Type B pancreatic cell (in vitro differentiated cells): ENCODE measurements at places on chromosomes 7 and 10. TPM values are rescaled to one million over a fixed set of nuclear protein-coding genes. Genes with fewer than 3 reads are reported as not detected.

The ADCYAP1R1 gene
- 0.24 and 2.8 TPM in 2 replicates for total RNA-seq

The SLC18A2 gene
- total RNA-seq, result 1.8 and 2.7 TPM in 2 replicates

The HOXA4 gene
- total RNA-seq, result 28.5 and 37.6 TPM in 2 replicates

The ASAH2B gene
- 3.7 and 6.0 TPM in 2 replicates for total RNA-seq

The HHEX gene
- 6.6 and 6.7 TPM in 2 replicates for total RNA-seq

The SPDYE5 gene
- total RNA-seq, result not detected in 2 replicates

DNA sequence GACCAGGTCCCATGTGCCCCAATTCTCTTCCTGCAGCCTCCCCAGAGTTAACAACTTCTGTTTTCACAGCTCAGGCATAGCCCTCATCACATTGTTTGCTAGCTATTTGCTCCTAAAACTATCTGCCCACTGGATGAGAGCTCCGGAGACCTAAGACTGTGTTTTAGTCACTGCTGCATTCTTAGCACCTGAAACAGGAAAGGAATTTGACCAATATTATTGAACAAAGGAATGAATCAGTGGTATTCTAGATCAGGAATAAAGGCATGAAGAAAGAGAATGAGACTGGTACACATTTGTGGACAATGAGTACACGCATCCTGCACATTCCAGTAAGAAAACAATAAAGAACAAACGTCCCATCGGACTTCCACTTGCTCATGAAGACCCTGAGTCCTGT lies 54.8 kb downstream of the PPP1R17 start:
- H3K27me3 ChIP-seq, result peaks cover 53% of the 10 kb centered on the region
- no peak for DNase-seq
- no peak overlapping the region for H3K27ac ChIP-seq
- H3K4me3 ChIP-seq, result no peak overlapping the region

DNA sequence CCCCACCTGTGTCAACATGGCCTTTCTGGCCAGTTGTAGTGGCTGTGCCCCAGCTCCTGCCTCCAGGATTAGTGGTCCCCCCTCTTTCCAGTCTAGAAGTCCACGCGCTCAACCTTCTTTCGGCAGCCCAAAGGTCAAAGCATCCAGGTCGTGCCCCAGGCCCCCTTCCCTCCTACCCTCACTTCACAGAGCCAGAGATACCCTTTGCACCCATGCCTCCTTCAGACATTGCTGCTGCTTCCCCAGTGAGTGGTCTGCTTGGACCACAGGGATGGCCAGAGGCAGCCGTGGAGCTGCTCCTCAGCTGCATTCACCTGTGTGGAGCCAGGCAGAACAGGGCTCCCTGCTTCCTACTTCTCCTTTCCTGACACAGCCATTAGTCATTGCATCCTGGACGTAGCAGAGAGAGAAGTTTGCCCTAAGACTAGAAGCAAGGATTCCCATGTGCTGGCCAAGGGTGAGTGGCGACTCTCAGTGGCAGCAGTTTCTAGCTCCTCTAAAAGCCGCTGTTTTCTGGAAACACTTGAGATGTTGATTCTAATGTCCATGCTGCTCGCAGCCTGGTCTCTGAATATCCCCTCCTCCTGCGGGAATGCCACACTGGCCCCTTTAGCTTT lies 243.1 kb upstream of the SHH start:
- peaks cover 7% of the 10 kb centered on the region for H3K27me3 ChIP-seq
- H3K27ac ChIP-seq, result no peak overlapping the region
- DNase-seq, result no peak

- DNase-seq, result no peak
- H3K36me3 ChIP-seq, result no peaks in the 10 kb centered on the region
- H3K27me3 ChIP-seq, result no peaks in the 10 kb centered on the region
- no peak overlapping the region for H3K4me3 ChIP-seq
These were observed 56.3 kb downstream of the CCNY start for GRCh38 chr10:35392482-35393228.

DNA sequence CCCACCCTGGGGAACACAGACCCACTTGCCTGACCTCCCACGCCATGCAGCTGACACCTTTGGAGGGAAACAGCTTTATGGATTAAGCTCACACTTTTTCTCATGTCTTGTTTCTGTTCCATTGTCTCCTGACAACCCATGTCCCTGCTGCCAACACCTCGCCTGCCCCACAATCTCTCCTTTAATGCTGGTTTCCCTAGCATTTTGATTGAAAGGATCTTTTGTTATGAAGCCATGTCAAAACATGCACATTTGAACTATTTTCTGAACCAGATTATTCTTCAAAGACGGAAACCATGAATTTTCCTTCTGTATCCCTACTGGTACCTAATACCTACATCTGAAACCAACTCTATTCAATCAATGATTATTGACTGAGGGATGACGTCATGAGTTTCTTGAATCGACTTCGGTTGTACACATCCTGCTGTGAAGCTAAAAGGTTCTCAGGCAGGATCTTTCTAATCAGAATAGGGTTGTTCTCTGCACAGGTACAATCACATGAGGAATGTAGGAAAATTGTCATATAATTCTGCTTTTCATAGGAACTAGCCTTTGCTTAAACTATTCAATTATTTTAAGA lies 106.2 kb upstream of the NEBL start:
- H3K27ac ChIP-seq, result no peak overlapping the region
- H3K27me3 ChIP-seq, result no peaks in the 10 kb centered on the region
- DNase-seq, result no peak
- H3K4me3 ChIP-seq, result no peak overlapping the region
- H3K36me3 ChIP-seq, result no peaks in the 10 kb centered on the region
- peaks cover 4% of the 10 kb centered on the region for H3K4me1 ChIP-seq

DNA sequence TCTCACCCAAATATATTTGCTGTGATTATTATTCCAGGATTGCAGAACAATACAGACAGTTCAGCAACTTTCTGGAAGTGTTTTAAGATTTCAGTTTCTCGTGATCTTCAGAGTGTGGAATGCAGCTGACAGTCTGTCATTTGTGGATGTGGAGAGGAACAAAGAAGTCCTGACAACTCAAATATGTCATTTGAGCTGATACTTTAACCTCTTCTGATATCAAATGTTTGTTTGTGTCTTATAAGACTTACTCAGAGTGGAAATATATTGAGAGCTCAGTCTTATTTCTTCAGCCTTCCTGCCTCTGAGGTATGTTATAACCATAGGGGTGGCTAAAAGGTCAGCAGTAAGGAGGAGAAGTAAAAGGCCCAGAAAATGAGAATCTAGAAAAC lies 96.4 kb downstream of the OSBPL3 start:
- H3K36me3 ChIP-seq, result no peaks in the 10 kb centered on the region
- no peak overlapping the region for H3K27ac ChIP-seq
- H3K4me3 ChIP-seq, result no peak overlapping the region
- H3K4me1 ChIP-seq, result peaks cover 25% of the 10 kb centered on the region

GRCh38 chr7:10644849-10645248 lies 328.8 kb upstream of the PHF14 start:
- H3K4me1 ChIP-seq, result no peaks in the 10 kb centered on the region
- DNase-seq, result no peak
- no peak overlapping the region for H3K4me3 ChIP-seq
- H3K27me3 ChIP-seq, result no peaks in the 10 kb centered on the region

DNA sequence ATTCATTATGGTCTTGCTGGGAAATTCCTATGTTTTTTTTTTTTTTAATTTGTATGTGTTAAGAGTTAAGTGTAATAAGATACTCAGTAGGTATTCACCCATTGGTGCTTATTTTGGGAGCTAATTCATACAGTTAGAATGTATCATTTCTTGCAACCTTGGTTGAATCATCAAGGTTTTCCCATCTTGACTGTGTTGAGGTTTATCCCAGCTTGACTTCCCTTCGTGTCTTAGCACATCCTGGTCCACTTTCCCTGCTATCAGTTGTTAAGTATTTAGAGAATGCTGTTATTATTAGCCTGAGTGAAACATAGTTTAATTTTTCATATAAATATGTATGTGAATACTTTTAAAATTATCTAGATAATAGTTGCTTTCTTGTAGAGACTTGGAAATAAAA lies 20.8 kb downstream of the RALA start:
- peaks cover 13% of the 10 kb centered on the region for H3K4me1 ChIP-seq
- DNase-seq, result no peak
- H3K27me3 ChIP-seq, result no peaks in the 10 kb centered on the region
- peaks cover 4% of the 10 kb centered on the region for H3K36me3 ChIP-seq

- H3K27ac ChIP-seq, result no peak overlapping the region
- DNase-seq, result no peak
- no peaks in the 10 kb centered on the region for H3K4me1 ChIP-seq
- no peaks in the 10 kb centered on the region for H3K36me3 ChIP-seq
These were observed 468.0 kb upstream of the ZMIZ1 start for GRCh38 chr10:78600740-78601139.

DNA sequence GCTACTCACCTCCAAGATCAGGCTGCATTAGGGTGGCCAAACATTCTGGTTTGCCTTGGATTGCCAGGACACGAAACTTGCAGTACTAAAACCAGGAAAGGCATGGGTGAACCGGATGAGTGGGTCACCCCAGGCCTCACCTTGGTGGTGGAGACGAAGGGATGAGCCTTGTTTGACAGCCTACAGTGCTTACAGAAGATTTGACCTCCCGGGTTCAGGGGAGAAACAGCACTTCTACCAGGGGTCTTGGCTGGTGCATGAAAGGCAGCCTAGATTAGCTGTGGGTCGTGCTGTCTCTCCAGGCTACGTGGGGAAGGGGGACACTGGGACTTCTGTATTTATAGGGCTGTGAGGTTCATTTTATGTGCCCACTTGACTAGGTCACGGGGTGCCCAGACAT lies 469.8 kb downstream of the PLXNA4 start:
- no peak overlapping the region for H3K27ac ChIP-seq
- H3K27me3 ChIP-seq, result no peaks in the 10 kb centered on the region
- DNase-seq, result no peak
- peaks cover 4% of the 10 kb centered on the region for H3K4me1 ChIP-seq

DNA sequence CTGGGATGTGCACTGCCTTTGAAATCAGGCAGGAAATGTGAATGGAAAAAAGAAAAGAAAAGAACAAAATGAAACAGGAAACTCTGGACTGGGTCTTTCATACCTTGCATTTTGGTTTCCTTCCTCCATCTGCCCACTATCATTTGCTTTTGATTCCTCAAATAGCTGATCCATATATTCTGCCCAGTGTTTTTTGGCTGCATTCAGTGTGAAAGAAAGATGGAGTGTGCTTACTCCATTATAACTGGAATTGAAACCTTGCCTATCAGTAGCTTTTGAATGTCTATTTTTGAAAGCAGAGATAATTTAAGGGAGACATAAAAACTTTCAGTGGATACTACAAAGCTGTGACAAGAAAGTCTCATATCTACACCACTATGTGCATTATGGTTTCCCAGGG lies 64.1 kb upstream of the ASAH2 start:
- H3K4me1 ChIP-seq, result no peaks in the 10 kb centered on the region
- no peak for DNase-seq
- no peak overlapping the region for H3K4me3 ChIP-seq

- H3K27me3 ChIP-seq, result peaks cover 27% of the 10 kb centered on the region
- H3K27ac ChIP-seq, result peak overlapping the region; percentile 33
- H3K4me1 ChIP-seq, result peaks cover 19% of the 10 kb centered on the region
These were observed 58.6 kb downstream of the TPK1 start for GRCh38 chr7:144777005-144777839.

- no peaks in the 10 kb centered on the region for H3K36me3 ChIP-seq
- H3K4me1 ChIP-seq, result peaks cover 4% of the 10 kb centered on the region
- DNase-seq, result no peak
- H3K4me3 ChIP-seq, result no peak overlapping the region
These were observed 184.7 kb downstream of the DGKB start for GRCh38 chr7:14717816-14718215.

- H3K4me3 ChIP-seq, result no peak overlapping the region
- H3K36me3 ChIP-seq, result no peaks in the 10 kb centered on the region
- H3K27me3 ChIP-seq, result no peaks in the 10 kb centered on the region
- H3K27ac ChIP-seq, result no peak overlapping the region
- no peaks in the 10 kb centered on the region for H3K4me1 ChIP-seq
- DNase-seq, result no peak
These were observed 102.3 kb upstream of the NUPR2 start for GRCh38 chr7:56218510-56218909.

- no peaks in the 10 kb centered on the region for H3K27me3 ChIP-seq
- H3K27ac ChIP-seq, result peak overlapping the region; percentile 94
- peaks cover 13% of the 10 kb centered on the region for H3K36me3 ChIP-seq
- no peak for DNase-seq
These were observed 12.5 kb upstream of the CALD1 start for GRCh38 chr7:134766779-134767519.

DNA sequence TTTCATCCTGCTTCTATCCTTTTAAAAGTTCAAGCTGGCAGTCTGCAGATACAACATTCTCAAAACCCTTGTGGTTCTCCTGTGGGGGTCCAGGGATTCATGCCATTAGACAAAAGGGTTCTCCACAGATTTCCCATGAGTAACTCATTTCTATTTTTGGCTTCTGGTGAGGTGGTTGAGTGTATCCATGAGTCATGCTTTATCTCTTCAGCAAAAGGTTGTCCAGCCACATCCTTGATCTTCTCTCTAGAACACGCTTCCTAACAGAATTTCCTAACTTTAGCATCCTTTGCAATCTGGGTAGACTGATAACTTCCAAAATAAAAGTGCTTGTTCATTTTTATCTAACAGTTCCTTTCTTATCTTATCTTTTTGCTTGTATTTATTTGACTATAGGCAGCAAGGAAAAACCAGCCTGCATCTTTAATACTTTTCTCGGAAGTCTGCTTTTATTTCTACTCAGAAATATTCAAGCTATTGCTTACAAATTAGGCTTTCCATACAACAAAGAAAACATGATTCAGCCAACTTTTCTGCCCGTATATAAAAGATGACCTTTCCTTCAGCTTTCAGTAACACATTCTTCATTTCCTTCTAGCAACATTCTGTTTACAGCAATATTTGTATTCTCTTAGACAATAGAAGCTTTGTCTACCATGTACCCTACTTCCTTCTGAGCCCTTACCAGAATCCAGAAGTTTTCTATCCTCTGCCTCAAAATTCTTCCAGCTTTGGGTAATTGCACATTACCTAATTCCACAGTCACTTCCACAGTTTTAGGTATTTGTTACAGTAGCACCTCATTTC lies 79.3 kb upstream of the IL6 start:
- H3K27me3 ChIP-seq, result no peaks in the 10 kb centered on the region
- H3K4me3 ChIP-seq, result no peak overlapping the region
- no peaks in the 10 kb centered on the region for H3K4me1 ChIP-seq

GRCh38 chr7:95476904-95477594 lies 8.7 kb upstream of the ASB4 start:
- no peaks in the 10 kb centered on the region for H3K27me3 ChIP-seq
- H3K4me1 ChIP-seq, result peaks cover 38% of the 10 kb centered on the region
- peak overlapping the region; percentile 38 for H3K4me3 ChIP-seq
- no peak for DNase-seq
- H3K36me3 ChIP-seq, result no peaks in the 10 kb centered on the region
- no peak overlapping the region for H3K27ac ChIP-seq
